ENCODE measurements at places on chromosomes 6 and 20.

GRCh38 chr20:44279228-44279627 is 31.8 kb downstream of the FITM2 start:
- no peak for DNase-seq

- DNase-seq: no peak
Observed at GRCh38 chr6:156884306-156884705, 107.1 kb downstream of the ARID1B start.

GRCh38 chr6:113848280-113848679 is 8.9 kb upstream of the MARCKS start:
- DNase-seq: no peak

- no peak for DNase-seq
Observed at GRCh38 chr6:127992144-127992543, 91.3 kb upstream of the THEMIS start.

- DNase-seq: no peak
Observed at GRCh38 chr6:25447570-25447929, 168.4 kb downstream of the CARMIL1 start.

- no peak for DNase-seq
Observed at GRCh38 chr6:55898342-55898741, 23.0 kb upstream of the BMP5 start.

DNA sequence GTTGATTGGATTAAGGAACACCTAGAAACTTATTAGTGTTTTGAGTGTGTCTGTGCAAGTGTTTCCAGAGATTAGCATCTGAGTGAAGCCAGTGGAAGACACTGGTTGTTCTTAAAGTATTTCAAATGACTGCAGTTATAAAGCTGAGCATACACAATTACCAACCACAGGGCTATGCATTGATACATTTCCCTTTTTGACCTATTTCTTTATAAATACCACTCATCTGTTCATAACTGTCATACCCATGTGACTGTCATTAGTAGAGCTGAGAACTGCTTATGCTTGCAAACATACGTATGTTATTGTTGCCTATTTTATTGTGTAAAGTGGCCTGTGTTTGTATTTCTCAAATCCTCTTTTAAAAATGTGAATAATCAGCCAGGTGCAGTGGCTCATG is 15.3 kb upstream of the ZC3H12D start:
- no peak for DNase-seq

DNA sequence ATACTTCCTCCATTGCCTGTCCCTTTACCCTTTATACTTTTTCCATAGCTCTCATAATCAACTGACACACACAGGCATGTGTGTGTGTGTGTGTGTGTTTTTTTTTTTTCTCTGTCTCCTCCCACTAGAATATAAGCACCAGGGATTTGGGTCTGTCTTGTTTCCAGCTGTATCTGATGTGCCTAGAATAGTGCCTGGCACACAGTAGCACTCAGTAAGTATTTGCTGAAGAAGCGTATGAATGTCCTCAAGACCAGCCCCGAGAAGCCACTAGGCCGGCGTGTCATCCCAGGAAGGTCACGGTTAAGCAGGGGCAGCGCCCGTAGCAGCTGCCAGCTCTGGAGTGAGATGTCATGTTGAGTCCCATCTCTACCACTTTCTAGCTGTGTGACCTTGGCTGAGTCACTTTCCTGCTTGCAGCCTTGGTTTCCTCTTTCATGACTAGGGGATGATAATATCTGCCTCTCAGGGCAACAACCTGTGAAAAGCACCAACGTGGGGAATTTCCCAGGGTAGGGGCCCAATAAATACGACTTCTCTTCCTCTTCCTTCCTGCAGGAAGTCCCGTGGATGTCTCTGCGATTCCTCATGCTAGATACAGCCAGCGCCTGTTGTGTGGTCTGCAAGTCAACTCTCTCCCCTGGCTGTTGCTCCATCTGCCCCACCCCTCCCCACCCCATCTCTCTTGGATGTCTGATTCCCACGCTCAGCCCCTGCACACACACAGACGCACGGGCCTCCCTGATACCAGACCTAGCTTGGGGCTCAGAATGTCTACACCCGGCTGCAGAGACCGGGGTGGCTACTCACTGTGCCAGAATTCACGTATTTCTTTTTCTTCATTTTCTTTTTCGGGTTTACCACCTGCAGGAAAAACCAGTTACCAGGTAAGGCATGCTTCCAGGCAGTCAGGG is 58.1 kb downstream of the RAB44 start:
- peak; percentile 32 for DNase-seq

- no peak for DNase-seq
Observed at GRCh38 chr6:103002282-103002681, 1608.8 kb downstream of the GRIK2 start.

DNA sequence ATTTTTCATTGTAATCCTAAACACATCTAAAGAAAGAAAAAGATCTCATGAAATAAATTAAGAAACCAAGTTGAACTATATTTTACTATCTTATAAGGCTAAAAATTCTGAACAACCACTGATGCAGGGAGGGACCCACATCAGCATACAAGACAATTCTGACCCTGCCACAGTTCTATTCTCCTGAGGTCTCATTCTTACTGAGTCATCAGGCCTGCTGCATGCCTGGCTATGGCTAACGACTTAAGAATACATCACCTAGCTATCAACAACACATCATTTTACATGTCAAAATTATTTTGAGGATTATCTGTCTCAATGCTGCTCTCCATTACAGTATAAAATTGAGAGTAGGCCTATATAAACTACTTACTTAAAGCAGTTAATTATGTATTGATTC is 52.9 kb downstream of the FBXL4 start:
- DNase-seq: no peak

GRCh38 chr6:75842732-75843131 is 93.7 kb downstream of the MYO6 start:
- DNase-seq: no peak

- no peak for DNase-seq
Observed at GRCh38 chr6:167849846-167850459, 23.2 kb downstream of the AFDN start.

- DNase-seq: no peak
Observed at GRCh38 chr6:113425977-113426660, 431.0 kb upstream of the MARCKS start.

- no peak for DNase-seq
Observed at GRCh38 chr6:99838607-99839006, 155.4 kb downstream of the MCHR2 start.

GRCh38 chr6:5098501-5099270 is 13.5 kb downstream of the PPP1R3G start:
- no peak for DNase-seq

DNA sequence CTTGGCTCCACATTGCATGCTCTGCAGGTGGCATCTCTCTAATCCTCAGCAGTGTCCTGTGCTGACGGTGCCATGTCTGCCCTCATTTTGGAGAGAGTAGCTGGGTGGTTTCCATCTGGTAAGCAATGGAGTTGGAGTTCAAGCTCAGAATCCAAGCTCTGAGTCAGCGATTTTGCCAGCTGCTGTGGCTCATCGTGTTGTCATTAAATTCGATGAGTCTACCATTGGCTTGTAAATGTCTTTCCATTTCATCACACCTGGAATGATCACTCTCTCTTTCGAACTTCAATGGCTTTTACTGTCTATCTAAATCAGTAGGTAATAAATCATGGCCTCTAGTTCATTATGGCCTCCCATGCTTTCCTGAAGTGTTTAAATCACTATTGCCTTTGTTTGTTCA is 378.5 kb upstream of the TSHZ2 start:
- no peak for DNase-seq

DNA sequence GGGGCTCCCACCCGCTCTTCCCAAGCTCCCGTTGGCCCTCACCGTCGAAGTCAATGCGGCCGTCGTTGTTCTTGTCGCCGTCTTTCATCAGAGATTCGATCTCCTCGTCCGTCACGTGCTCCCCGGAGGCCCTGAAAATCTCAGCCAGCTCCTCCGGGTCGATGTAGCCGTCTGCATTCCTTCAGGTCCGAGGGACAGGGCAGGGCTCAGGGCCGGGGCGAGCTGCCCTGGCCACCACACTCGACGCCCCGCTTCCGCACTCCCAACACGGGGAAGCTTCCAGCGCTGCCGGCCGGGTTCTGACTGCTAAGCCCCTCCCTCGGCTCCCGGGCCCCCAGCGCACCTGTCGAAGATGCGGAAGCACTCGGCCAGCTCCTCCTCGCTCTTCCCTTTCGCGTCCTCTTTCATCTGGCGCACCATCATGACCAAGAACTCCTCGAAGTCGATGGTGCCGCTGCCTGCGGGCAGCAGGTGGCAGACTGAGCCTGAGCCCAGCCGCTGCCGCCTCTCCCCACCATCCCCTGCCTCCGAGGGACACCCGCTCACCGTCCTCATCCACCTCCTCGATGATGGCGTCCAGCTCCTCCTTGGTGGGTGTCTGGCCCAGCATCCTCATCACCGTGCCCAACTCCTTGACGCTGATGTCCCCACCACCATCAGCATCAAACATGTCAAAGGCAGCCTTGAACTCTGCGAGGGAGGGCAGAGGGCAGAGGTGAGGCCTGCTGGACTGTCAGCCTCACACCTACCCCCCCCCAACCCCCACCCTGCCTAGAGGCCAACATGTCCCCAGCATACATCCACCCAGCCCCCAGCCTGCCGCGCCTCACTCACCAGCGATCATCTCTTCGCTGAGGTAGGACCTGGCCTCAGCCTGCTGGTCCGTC is 2.9 kb downstream of the TNNC2 start:
- no peak for DNase-seq

DNA sequence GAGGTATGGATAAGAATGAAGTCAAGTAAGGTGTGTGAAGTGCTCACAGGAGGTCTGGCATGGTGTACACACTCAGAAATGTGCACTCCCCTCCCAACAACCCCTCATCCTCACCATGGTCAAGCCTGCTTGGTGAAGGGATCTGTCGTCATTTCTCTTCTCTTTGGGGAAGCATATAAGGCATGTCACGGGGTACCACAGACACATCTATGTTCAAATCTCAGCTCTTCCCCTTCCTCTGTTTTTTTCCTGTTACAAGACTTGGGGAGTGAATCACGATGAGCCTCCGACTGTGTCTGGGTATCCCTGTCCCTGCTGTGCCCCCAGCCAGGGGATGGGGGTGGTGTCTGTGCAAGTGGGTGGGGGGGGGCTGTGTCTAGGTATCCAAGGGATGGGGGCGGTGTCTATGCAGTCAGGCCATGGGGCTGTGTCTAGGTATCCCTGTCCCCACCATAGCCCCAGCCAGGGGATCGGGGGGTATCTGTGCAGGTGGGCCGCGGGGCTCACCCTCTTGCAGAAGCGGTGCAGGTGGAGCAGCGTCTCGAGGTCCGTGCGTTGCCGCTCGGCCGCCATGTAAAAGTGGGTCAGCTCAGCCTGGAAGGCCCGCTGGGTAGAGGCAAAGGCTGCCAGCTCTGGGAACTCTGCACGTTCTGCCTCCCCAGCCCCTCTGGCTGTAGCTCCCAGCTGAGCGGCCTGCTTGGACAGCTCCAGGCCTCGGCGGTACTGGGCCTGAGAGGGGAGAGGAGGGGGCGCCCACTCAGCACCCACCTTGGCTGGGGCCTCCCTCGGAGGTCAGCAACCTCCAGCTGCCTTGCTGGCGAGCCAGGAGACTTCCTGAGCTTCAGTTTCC is 43.6 kb downstream of the KIAA1755 start:
- DNase-seq: no peak

GRCh38 chr20:1478566-1478965 is 11.9 kb upstream of the NSFL1C start:
- DNase-seq: no peak

DNA sequence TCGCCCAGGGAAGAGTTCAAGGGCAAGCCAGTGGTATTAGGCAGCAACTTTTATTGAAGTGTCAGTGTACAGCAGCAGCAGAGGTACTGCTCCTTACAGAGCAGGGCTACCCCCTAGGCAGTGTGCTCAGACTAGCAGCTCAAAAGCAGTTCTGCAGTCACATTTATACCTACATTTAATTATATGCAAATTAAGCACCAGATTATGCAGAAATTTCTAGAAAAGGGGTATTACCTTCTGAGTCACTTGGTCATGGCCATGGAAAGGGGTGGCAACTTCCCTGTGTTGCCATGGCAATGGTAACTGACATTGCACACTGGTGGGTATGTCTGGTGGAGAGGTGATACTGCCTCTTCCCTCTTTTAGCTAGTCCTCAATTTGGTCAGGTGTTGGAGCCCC is 2.1 kb upstream of the ZKSCAN4 start:
- no peak for DNase-seq

GRCh38 chr6:46438245-46438644 is 53.0 kb downstream of the RCAN2 start:
- no peak for DNase-seq

DNA sequence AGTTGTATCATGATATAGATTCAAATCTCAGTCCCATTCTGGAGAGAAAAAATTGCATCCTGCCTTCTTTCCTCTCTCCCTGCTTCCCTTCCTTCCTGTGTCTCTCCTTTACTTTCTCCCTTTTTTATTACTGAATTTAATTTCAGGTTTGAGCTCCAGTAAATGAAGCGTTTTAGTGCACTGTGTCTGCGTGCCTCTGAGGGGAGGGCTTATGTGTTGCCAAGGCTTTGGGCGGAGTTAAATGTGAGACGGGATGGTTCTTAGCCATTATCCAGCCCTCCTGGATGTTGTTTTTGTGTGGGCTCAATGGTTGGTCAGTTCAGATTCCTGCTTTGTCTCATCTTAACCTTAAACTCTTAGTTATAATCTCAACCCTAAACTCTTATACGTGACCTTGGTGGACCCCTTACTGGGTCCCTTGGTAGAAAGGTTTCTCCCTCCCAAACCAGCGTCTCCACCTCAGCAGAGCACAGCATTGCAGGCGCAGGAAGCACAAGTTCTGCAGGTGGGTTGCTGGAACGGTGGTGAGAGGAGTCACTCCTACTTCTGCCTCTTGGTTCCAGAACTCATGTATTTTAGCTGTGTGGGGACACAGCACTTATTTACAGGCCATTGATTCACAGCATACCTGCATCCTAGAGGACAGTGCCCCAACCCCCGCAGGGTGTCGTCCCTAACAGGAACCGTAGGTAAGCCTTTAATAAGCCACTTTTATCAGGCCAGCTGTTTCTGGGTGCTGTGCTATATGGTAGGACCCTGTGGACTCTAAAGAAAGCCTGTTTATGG is 68.5 kb downstream of the DNAH8 start:
- no peak for DNase-seq

GRCh38 chr6:53795340-53795701 is 516 bp downstream of the LRRC1 start:
- no peak for DNase-seq

DNA sequence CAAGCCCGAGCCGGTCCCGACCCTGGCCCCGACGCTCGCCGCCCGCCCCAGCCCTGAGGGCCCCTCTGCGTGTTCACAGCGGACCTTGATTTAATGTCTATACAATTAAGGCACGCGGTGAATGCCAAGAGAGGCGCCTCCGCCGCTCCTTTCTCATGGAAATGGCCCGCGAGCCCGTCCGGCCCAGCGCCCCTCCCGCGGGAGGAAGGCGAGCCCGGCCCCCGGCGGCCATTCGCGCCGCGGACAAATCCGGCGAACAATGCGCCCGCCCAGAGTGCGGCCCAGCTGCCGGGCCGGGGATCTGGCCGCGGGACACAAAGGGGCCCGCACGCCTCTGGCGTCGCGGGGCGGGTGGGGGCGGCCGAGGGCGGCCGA is 37.5 kb downstream of the YTHDF1 start:
- DNase-seq: no peak

All from activated naive CD4-positive, alpha-beta T cell (primary cell).